ENCODE measurements at places on chromosomes 4 and X.

GRCh38 chr4:48578132-48578968, 88.3 kb downstream of the ZAR1 start:
- peak; percentile 8 for DNase-seq

- DNase-seq = peak; percentile 75
These were observed 659 bp upstream of the BMP2K start for GRCh38 chr4:78775303-78776078.

DNA sequence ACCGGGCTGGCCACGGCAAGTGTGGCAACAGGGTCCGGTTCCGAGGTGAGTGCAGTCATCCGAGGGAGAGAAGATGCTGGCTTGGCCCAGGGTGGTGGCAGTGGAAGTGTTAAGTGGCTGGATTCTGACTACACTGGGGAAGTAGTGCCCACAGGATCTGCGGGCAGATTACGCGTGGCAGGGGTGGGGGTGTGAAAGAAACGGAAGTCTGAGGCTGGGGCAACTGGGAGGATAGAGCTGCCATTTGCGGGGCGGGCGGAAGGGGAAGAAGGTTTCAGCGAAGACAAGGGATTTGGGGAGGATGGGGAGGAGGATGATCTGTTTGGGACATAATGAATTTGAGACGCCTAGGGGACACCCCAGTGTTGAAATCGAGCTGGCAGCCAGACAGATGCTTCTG, 5.3 kb downstream of the RS1 start:
- no peak for DNase-seq

GRCh38 chrX:124530803-124531202, 184.4 kb downstream of the SH2D1A start:
- DNase-seq = no peak

DNA sequence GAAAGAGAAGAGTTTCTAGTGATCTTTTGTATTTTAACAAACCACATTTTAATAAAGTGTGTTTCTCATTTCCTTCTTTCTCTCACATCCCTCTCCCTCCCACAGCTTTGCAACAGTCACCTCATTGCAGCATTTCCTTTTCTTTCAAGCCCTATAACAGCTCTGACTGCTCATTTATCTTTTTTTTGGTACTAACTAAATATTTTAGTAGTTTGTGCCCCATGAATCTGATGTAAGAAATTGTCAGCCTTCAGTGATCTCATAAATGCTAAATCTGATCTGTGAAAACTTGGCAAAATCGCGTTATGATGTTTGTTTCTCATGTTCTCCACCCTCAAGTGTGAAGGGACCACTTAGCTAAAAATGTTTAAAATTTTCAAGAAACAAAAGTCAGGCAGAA, 258.5 kb upstream of the SLIT2 start:
- DNase-seq = no peak

- no peak for DNase-seq
These were observed 154.4 kb upstream of the KLF3 start for GRCh38 chr4:38509551-38509950.

DNA sequence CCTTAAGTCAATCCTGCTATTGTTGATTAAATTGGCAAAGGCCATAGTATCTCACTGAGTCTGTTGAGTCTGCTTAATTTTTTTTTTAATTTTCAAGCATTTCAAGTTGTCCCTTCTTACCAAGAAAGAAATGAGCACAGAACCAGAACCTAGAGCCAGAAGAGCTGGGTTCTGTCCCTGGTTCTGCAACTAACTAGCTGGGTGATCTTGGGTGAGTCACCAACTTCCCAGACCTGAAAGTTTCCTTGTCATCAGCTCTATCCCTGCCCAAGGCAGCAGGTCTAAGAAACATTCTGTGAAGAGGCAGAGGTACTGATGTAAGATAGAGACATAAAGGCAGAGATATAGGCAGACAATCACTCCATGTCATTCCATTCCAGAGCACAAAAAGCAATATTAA, 17.3 kb downstream of the TEC start:
- DNase-seq = no peak

DNA sequence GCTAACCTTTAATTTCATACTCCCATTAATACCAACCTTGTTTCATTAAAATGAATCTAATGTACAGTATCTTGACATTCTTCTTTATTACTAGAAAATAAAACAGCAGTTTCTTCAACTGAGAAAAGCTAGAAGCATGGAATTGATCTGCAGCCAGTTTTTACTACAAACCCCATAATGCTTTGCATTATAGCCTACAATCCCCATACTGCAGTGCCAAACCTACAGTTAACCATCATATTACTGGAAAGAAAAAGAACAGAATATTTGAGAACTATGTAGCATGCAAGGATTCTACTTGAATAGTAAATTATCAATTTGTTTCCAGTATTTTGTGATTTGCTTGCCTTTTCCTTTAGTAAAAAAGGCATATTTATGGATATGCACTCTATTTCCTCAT, 3.2 kb upstream of the IL1RAPL1 start:
- DNase-seq = no peak
